ENCODE measurements at places on chromosomes 13 and 19.

DNA sequence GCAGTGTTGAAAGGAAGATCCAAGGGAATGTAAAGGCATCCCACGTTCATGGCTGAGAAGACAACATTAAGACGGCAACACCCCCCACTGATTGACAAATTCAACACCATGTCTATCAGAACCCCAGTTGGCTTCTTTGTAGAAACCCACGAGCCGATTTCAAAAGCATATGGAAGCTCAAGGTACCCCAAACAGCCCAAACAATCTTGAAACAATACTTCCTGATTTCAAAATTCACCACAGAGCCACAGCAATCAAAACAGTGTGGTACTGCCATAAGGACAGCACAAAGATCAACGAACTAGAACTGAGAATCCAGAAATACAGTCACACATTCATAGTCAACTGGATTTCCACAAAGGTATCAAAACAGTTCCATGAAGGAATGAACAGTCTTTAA lies 6.2 kb downstream of the MIER2 start:
- DNase-seq, result no peak

- no peak for DNase-seq
Measured at GRCh38 chr19:3899531-3900294, 19.2 kb downstream of the ATCAY start.

GRCh38 chr13:71964491-71965100 lies 97.6 kb upstream of the DACH1 start:
- no peak for DNase-seq

DNA sequence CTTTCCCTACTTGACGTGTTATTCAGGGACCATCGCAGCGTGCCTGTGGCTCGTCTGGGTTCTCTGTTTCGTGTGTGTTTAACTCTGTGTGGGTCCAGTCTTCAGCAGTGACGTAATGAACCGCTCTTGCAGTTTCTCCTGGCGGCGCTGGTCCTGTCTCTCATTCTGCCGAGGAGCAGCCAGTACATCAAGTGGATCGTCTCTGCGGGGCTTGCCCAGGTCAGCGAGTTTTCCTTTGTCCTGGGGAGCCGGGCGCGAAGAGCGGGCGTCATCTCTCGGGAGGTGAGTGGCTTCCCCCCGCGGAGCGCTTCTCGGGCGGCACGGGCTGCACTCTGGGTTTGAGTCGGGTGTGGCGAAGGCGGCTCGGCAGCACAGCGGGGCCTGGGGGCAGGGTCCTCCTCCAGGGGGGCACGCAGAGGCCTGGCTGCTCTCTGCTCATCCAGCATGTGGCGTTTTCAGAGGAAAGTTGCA lies 36.3 kb upstream of the TFDP1 start:
- no peak for DNase-seq

DNA sequence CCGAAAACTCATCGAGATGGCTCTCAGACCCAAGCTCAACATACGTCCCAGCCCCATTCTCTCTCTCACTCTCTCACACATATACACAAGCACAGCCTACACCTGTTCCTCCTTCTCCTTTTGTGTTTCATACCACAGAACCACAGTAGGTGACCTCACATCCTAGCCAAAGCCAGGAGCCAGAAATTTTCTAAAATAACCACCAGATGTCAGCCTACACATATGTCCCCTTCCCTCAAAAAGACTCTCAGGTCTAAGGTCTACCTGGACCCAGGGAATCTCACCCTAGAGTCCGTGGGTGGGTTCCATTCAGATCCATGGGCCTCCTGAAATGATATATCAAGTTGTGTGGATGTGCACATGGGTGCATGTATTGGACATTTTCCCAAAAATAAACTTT lies 104.2 kb upstream of the IPO5 start:
- DNase-seq, result no peak

- no peak for DNase-seq
Measured at GRCh38 chr13:34320084-34320483, 502.1 kb downstream of the RFC3 start.

DNA sequence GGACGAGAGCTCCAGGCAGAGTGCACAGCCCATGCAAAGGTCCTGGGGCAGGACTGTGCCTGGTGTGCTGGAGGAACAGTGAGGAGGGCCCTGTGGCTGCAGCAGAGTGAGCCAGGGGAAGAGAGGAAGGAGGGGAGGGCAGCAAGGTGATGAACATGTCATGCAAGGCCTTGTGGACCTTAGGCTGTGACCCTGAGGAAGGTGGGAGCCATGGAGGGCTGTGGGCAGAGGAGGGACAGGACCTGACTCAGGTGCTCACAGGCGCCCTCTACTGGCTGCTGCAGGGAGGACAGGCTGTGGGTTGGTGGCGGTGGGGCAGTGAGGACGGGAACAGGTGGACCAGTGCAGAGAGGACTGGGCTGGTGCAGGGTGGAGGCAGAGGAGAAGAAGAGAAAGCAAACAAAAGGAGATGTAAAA lies 170.3 kb downstream of the PTPRS start:
- DNase-seq, result peak; percentile 25

DNA sequence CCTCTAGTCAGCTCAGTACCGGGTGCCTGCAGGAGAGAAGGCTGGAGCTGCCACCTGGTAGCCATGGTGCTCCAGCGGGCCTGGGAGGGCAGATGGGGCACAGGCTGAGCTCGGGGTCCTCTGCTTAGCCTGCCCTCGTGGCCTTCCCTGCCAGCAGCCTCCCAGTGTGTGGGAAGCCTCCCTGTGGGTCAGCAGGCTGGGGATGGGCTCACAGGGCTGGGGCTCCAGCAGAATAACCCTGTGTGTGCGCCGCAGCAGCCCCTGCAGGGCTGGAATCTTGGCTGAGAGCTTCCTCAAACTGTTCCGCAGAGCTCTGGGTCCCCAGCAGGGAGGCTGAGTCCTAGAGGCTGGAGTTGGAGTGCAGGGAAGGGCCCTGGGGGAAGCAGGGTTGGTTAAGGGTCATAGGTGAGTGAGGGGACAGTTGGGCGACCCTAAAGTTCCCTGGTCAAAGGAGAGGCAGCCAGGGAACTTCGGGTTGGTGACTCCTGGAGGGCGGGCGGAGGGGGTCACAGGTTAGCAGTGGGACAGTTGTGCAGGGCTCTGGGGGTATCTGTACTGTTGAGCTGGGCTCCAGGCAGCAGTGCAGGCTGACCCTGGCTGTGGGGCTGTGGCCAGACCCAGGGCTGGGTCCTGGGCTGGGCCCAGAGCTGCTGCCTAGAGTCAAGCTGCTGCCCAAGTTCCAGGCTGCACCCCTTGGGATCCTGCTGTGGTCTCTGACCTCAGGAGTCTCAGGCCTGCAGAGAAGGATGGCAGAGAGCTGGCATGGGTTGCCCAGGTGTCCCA lies 14.0 kb downstream of the ARHGAP33 start:
- no peak for DNase-seq

DNA sequence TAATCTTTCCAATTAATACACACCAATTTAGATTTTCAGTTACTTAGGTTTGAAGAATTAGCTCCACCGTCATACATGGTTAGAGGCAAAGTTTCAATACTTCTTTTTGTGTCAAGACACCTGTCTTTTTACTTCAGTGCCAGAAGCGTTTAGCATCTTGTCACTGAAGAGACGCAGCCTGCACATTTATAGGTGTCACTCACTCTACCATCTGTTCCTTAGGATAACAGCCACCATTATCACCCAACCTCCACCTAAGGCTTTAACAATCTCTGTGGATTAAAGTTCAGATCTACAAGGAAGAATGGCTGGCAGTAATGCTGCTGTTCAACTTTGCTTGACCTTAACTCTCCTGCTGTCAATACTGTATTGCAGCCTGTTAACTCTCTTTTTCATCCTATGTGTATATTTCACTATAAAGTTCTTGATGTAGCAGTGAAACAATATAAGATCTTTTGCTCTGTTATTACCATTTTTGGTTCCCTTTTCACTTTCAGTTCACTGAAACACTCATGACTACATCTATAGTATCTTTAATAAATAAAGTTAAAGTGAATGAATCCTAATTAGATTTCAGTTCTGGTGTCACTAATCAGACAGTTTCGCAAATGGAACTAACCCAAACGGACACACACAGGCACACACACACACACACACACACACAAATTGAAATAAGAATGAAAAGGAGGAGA lies 435.6 kb downstream of the PCDH9 start:
- no peak for DNase-seq

- no peak for DNase-seq
Measured at GRCh38 chr13:49958321-49958720, 22.2 kb upstream of the SPRYD7 start.

DNA sequence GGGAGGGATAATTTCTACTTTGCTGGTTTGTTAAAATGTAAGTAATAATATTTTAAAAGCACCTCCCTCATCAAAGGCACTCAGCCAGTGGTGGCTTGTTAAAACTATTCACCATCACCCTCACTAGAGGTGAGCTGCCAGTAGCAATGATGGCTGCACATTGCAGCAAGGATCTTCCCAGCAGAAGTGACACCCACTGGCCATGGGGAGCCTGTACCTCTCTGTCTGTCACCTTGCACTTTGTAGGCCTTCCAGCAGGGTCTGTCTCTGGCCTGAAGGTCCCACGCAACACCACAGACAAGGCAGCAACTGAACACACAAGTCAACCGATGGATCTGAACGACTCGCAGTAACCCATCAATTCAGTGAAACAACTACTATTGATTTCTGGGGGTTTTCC lies 47.3 kb upstream of the C13orf42 start:
- DNase-seq, result no peak

- peak; percentile 65 for DNase-seq
Measured at GRCh38 chr19:44951179-44952159, 3.7 kb upstream of the CLPTM1 start.
